ENCODE measurements at places on chromosomes 11 and 22.

- no peak for DNase-seq
These were observed 2.7 kb upstream of the VPREB3 start for GRCh38 chr22:23756891-23757290.

- no peak for DNase-seq
These were observed 25.7 kb upstream of the GNAZ start for GRCh38 chr22:23044570-23044969.

DNA sequence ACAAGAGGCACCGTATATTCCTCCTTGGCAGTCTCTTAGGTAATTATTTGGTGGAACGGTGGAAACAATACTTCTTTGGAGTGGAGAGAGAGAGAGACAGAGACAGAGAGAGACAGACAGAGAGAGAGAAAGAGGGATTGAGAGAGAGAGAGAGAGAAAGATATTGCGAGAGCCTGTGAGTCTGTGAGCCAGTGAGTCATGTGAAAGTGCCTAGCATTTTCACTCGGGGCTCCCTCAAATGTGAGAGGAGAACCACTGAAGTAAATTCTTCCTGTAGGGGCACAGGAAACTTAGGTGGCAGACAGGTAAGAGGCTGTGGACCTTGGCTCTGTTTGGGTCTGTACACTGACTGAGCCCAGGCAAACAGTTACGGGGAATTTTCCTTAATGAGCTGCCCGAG, 31.6 kb upstream of the SNX19 start:
- no peak for DNase-seq

DNA sequence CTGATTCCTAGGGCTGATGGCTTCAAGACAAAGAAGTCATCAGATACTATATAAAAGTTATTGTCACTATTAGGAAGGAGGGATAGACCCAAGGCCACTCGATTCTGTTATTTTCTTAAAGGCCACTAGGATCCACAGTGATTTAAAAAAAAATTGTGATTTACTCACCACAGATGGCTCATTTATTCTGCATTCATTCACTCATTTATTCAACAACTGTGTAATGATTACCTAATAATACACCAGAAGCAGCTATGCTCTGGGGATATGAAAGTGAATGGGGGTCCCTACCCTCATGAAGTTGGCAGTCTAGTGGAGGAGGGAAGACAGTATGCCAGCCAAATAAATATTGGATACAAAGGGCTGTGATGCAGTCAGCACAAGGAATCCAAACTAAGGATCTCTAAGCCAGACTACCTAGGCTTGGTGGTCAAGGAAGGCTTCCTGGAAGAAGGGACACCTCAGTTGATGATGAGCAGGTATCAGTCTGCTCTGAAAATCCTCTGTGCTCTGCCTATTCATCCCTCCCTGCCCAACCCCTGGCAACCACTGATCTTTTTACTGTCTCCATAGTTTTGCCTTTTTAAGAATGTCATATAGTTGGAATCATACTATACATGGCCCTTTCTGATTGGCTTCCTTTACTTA, 110.5 kb downstream of the NAT10 start:
- no peak for DNase-seq

- peak; percentile 99 for DNase-seq
These were observed 66.6 kb downstream of the GALNT18 start for GRCh38 chr11:11555208-11555607.

- peak; percentile 19 for DNase-seq
These were observed 56.5 kb upstream of the BLID start for GRCh38 chr11:122172352-122173073.

DNA sequence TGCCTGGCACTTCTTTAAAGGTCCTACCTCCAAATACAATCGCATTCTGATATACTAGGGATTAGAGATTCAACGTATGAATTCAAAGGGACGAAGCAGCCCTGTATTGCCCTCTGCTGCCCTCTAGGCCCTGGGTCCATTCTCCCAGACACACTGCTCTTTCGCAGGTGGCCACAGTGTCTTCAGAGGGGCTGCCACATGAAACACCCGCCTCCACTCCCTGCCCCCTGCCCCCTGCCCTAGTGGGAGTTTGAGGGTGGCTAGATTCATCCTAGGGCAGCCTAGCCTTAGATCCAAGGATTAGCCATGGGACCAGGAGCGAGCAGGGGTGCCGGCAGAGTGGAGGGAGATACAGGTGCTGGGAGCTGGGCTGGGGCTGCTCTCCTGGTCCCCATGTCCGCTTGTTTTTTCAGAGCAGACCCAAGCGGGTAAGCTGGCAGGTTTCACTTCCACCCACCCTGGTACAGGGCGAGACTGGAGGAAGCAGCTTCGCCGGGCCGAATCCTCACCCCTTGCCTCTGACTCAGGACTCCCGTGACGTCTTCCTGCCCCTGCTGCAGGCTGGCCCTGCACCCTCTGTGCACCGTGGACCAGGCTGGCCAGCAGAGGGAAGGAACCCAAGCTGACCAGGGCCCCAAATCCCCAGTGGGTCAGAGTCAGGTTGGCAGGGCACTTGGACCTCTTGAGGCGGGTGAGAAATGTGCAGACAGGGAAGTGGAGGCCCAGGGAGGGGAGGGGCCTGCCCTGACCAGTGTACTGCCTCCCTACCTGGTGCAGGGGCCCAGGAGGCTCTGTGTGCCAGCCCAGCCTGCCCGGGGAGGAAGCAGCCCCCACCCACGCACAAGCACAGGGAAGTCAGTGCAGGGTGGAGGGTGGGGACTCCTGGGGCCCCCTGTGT, 28.4 kb upstream of the HMOX1 start:
- peak; percentile 40 for DNase-seq

GRCh38 chr11:78268591-78269410, 80.1 kb downstream of the USP35 start:
- no peak for DNase-seq

DNA sequence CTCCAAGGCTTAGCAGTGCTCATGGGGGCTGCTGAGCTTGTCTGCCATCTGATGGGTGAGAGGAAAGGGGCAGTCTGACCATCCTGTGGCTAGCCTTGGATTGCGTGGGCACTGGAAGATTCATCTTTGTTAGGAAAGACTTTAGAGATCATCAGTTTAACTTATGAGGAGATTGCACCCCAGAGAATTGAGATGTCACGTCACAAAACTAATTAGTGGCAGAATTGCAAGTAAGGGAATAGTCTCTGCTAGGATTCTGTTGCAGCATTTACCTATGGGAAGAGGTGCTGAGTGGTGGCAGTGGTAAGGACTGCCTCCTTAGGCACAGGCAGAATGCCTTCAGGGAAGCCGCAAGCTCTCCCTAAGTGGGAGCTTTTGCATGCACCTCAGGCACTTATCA, 42.8 kb upstream of the HSPA8 start:
- no peak for DNase-seq

GRCh38 chr22:38465673-38466490, 2.0 kb upstream of the KDELR3 start:
- DNase-seq, result no peak

DNA sequence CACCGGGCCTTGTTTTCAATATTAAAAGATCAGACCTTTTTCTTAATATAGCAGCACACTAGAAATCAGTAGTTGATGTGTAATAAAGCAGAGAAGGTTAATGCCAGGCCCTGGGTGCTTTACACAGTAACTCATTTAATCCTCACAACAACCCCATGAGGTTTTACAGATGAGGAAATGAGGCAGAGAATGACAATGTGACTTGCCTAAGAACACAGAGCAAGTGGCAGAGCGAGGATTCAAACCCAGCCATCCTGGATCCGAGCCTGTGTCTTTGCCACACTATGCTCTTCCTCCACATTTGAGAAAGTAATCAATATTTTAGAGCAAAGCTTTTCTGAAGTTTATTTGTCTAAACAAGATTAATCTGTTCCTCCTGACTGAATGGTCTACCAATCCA, 7.2 kb downstream of the JAML start:
- no peak for DNase-seq

DNA sequence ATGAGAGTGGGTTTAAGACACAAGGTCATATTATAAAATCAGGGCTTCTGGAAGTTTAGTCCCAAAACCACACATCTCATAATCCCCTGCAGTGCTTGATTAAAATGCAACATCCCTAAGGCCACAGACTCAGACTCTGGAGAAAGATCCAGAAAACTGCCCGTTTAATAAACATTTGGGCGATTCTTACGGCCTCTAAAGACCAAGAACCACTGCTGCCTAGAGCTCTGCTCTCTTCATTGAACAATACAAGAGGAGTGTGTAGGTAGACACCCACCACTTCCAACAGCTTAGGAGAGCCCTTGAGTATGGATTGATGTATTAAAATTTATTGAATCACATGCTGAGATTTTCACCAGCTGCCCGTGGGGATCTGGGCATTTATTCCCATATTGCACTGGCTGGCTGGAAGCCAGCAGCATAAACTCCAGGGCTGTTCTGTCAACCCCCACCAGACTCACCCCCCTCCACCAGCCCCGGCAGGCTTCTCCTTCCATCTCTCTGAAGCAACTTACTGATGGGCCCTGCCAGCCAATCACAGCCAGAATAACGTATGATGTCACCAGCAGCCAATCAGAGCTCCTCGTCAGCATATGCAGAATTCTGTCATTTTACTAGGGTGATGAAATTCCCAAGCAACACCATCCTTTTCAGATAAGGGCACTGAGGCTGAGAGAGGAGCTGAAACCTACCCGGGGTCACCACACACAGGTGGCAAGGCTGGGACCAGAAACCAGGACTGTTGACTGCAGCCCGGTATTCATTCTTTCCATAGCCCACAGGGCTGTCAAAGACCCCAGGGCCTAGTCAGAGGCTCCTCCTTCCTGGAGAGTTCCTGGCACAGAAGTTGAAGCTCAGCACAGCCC, 749 bp upstream of the BEST1 start:
- peak; percentile 42 for DNase-seq

DNA sequence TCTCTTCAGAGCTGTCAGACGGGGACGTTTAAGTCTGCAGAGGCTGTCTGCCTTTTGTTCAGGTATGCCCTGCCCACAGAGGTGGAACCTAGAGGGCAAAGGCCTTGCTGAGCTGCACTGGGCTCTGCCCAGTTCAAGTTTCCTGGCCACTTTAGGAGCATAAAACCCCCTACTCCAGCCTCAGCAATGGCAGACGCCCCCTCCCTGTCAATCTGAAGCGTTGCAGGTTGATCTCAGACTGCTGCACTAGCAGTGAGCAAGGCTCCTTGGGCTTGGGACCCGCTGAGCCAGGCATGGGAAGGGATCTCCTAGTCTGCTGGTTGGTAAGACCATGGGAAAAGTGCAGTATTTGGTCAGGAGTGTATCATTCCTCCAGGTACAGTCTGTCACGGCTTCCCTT, 66.6 kb upstream of the TP53I11 start:
- DNase-seq, result no peak

DNA sequence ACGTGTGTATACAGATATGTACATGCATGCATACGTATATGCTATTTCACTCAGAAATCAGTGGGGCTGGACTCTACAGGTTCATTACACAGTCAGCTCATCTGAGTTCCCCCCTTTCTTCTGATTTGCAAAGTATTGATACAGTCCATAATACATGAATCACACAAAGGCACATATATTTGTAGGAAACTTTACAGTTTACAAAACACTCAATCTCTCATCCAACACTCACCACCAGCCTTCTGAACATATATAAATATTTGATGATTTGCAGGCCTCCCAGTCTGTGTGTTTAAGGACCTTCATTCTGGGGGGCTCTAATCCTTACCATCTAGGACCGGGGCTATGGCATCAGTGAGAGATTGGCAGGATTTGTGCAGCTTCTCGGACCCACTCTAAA, 293.8 kb downstream of the TENM4 start:
- no peak for DNase-seq

- peak; percentile 1 for DNase-seq
These were observed 411.6 kb downstream of the TBC1D22A start for GRCh38 chr22:47174096-47174495.

DNA sequence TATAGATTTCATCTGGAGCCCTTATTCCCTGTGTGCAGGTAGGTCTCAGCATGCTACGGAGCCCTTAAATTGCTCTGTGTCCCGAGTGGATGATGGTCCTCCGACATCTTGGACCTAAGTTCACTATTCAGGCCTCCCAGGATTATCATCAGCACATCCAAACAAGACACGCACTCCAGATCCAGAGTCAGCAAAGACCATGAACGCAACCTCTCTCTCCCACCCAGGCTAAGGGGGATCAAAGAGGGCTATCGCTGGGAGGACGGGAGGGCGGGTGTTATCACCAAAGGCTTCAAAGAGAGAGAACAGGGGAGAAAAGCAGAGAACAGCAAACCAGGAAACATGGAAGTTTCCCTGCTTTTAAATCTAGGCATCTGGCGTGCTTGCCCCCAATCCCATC, 659.4 kb downstream of the TBC1D22A start:
- DNase-seq, result no peak

- no peak for DNase-seq
These were observed 20.0 kb downstream of the PATE3 start for GRCh38 chr11:125807909-125808308.

DNA sequence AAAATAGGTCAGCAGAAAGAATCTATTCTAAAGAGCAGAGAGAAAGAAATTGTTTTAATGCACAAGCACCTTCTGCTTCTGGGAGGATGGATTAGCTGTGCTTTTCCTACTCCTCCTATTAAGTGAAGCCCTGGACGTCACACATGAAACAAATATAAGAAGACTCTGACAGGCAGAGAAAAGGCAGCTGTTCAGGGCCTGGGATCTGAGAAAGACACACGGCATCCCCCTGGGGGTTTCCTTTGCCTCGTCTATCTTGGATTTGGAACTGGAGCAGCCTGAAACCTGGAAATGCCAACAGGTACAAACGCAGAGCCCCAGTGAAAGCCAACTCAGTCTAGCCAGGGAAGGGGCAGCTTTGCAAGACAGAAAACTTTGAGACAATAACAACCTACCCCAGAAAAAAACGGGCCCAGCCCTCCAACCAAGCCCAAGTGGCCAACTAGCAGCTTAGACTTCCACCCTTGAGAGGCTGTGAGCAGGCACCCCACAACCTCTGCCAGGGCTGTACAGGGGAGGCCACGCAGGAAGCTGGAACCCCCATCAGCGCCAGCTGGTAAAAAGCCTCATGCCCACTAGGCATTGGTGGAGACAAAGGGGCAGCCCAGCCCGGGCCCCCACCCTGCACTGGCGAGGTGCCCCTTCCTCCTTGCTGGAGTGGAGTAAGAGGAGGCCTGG, 7.3 kb downstream of the CERK start:
- no peak for DNase-seq

GRCh38 chr11:86116386-86116726, 47.5 kb upstream of the PICALM start:
- DNase-seq, result no peak

GRCh38 chr11:5618807-5619206, 6.0 kb upstream of the TRIM34 start:
- no peak for DNase-seq

GRCh38 chr22:25572708-25573171, 8.3 kb downstream of the GRK3 start:
- no peak for DNase-seq

- no peak for DNase-seq
These were observed 55.9 kb upstream of the MN1 start for GRCh38 chr22:27857443-27857842.

- peak; percentile 91 for DNase-seq
These were observed 4.1 kb upstream of the SAC3D1 start for GRCh38 chr11:65036931-65037330.
